ENCODE measurements at places on chromosomes 6 and 20. TPM values are rescaled to one million over a fixed set of nuclear protein-coding genes. Genes with fewer than 3 reads are reported as not detected.

FERMT1 gene
- 2.1 TPM for total RNA-seq

CBFA2T2 gene
- 23.5 TPM for total RNA-seq

THBD gene
- 38.2 TPM for total RNA-seq

MEP1A gene
- total RNA-seq, result not detected

RAB23 gene
- total RNA-seq, result 69.7 TPM

TMEM151B gene
- not detected for total RNA-seq

MAPK13 gene
- 0.48 TPM for total RNA-seq

CRISP3 gene
- total RNA-seq, result not detected

LYRM2 gene
- 33.1 TPM for total RNA-seq

PPP1R16B gene
- total RNA-seq, result not detected

OR12D3 gene
- not detected for total RNA-seq

C6orf132 gene
- 0.75 TPM for total RNA-seq

PREX1 gene
- total RNA-seq, result 3.0 TPM

XKR7 gene
- not detected for total RNA-seq

TFAP2D gene
- total RNA-seq, result not detected

PRKN gene
- total RNA-seq, result 5.1 TPM

RIPOR2 gene
- 0.92 TPM for total RNA-seq

BICRAL gene
- 9.7 TPM for total RNA-seq

OXT gene
- total RNA-seq, result not detected

ZNF311 gene
- 0.52 TPM for total RNA-seq

RIPOR3 gene
- not detected for total RNA-seq

IRF4 gene
- 0.05 TPM for total RNA-seq

KCNG1 gene
- 13.0 TPM for total RNA-seq

BPIFB2 gene
- not detected for total RNA-seq

GNL1 gene
- 76.7 TPM for total RNA-seq

ACTL10 gene
- 2.3 TPM for total RNA-seq

C6orf163 gene
- 1.2 TPM for total RNA-seq

TGM2 gene
- 7.1 TPM for total RNA-seq

SLC22A7 gene
- not detected for total RNA-seq

POLR1H gene
- total RNA-seq, result 18.2 TPM

PRSS16 gene
- 1.1 TPM for total RNA-seq

DEFB124 gene
- total RNA-seq, result not detected

FAM184A gene
- 0.56 TPM for total RNA-seq

SLC18B1 gene
- total RNA-seq, result 2.7 TPM

DDAH2 gene
- total RNA-seq, result 95.7 TPM

PPP1R3D gene
- 6.0 TPM for total RNA-seq

BTNL2 gene
- total RNA-seq, result not detected

RGL2 gene
- total RNA-seq, result 50.5 TPM

SALL4 gene
- total RNA-seq, result 0.68 TPM

SEL1L2 gene
- not detected for total RNA-seq

RRBP1 gene
- 621 TPM for total RNA-seq

NDUFAF5 gene
- 24.4 TPM for total RNA-seq

IL17A gene
- not detected for total RNA-seq

TMEM14A gene
- 25.7 TPM for total RNA-seq

TNFRSF21 gene
- 23.1 TPM for total RNA-seq

SPO11 gene
- not detected for total RNA-seq

FUT9 gene
- total RNA-seq, result not detected

NDUFAF4 gene
- total RNA-seq, result 25.0 TPM
